Fibroblast of skin of left quadriceps (primary cell): ENCODE measurements at places on chromosomes 4 and X.

GRCh38 chrX:19794690-19795089, 92.7 kb downstream of the SH3KBP1 start:
- DNase-seq = no peak

GRCh38 chr4:167688660-167689142, 403.6 kb upstream of the ANXA10 start:
- DNase-seq = no peak

DNA sequence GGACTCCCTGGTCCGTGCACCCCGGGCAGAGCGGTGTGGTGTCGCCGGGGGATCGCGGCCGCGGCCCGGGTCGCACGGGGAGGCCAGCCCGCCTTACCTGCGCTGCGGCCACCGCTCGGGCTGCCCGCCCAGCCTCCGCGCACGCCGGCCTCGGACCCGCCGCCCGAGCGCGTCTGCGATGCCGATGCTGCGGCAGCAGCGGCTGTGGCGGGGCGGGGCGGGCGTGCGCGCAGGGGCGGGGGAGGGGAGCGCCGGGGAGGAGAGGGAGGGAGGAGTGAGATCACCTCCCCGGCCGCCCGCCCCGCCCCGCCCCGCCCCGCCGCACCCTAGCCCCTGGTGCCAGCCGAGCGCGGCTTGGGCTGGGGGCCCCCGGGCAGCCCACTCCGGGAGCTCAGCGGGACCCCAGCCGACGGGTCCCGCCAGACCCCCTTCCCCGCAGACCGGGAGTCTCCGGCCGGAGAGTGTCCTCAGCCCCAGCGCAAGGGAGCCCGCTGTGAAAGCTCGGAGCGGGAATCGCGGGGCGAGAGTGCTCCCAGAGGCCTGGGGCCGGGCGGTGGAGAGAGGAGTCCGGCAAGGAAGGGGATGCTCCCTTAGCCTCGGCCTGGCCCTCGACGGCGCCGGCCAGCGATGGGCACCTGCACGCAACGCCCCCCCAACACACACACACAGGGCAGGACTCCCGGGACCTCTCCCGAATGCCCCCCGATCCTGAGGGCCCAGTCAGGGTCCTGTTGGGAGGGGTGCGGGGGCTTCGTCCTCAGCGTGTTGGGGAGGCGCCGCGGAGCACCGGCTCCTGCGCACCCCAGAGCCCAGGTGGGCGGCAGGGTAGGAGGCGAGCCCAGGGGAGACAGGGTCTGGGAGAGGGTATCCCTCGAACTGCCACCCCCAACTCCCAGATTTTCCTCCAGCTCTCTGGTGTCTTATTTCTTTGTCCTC, at the start of gene L1CAM:
Gene L1CAM (minus strand): TSS at position 206 of the 936 bp plus-strand sequence. CDS start 10,337 bp downstream, outside the sequence.
- DNase-seq = no peak

DNA sequence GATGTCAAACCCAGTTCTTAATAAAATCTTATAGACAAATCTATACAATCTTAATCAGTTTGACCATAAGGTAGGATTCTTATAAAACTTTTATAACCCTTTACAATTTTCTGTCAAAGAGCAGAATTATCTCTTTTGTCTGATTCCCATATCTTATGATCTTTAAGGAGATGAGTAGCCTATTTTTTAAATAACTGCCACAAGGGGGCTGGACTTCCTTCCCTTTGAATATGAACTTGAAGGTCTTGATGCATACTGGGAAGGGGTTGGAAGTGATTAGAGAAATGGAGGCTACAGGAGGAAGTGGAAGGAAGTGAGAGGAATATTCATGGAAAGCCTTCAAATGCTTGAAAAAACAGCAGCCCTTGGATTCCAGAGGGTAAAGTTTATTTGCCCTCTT, 111.1 kb downstream of the APOOL start:
- no peak for DNase-seq

DNA sequence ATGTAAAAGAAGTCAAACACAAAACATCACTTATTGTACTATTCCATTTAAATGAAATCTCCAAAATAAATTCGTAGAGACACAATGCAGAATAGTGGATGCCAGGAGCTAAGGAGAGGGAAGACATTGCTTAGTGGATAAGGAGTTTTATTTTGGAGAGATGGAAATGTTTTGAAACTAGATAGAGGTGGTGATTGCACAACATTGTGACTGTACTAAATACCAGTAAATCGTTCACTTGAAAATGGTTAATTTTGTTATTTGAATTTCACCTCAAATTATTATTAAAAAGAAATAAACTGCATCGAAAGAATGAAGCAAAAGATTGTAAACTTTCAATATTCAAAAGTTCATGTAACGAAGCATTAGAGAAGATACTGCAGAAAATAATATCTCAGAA, 9.7 kb upstream of the ACSL4 start:
- DNase-seq = no peak

DNA sequence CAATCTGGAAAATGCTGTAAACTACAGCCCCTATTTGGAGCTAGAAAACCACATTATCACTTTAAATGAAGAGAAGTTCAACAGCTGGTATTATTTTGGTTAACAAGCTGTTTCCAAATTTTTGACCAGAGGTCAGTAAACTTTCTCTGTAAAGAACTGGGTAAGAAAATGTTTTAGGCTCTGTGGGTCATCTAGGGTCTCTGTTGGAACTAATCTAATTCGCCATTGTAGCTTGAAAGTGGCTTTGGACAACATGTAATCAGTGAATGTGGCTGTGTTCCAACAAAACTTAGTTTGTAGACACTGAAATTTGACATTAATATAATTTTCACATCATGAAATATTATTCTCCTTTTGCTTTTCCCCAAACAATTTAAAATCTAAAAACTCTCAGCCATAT, 25.8 kb upstream of the RNF150 start:
- no peak for DNase-seq

GRCh38 chr4:7828011-7828720, 111.5 kb downstream of the AFAP1 start:
- peak; percentile 98 for DNase-seq

GRCh38 chrX:10356979-10357378, 200.2 kb downstream of the CLCN4 start:
- DNase-seq = no peak

DNA sequence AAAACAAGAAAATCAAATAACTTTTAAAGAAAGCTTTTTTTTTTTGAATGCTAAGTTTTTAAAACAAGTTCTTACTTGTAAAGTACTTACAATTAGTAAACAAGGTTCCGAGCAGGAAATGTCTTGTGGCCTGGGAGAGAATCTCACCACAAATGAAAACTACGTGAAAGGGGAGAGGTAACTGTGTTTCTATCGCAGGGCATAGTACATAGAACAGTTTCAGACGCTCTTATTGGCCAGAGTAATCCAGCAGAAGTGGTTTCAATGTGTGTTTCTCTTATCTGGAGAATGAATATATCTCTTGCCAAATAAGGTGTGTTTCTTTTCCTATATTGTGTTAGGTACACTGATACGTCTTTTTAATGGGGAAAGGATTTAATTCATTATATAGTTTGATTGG, at the start of gene PLAC8:
Gene PLAC8 (minus strand): TSS at position 154 of the 400 bp plus-strand sequence. CDS start 6,808 bp downstream, outside the sequence.
- DNase-seq = no peak

DNA sequence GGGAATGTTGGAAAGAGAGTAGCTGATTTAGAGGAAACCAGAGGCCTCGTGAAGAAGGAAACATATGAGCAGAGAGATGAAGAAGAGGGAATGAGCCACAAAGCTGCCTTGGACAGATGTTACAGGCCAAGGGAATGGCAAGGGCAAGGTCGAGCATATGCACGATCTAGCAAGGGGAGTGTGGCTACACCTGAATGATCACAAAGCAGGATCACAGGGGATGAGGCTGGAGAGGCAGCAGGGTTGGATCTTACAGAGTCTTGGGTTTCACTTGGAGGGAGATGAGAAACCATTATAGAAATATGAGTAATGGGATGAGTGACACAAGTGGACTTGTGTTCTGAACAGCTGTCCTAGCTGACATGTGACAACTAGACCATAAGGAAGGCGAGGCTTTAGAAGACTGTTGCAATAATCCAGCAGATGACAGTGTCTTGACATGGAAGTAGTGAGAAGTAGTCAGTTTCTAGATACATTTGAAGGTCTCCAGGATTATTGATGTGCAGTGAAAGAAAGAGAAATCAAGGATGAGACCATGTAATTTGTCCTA, 58.7 kb downstream of the RASGEF1B start:
- no peak for DNase-seq

- no peak for DNase-seq
Observed at GRCh38 chrX:154829926-154830442, 4.5 kb downstream of the SMIM9 start.

- DNase-seq = no peak
Observed at GRCh38 chr4:153084224-153084979, 119.8 kb upstream of the TRIM2 start.

- DNase-seq = no peak
Observed at GRCh38 chrX:107273795-107274194, 67.4 kb downstream of the DNAAF6 start.

GRCh38 chr4:158162631-158163030, 10.2 kb downstream of the GASK1B start:
- no peak for DNase-seq

DNA sequence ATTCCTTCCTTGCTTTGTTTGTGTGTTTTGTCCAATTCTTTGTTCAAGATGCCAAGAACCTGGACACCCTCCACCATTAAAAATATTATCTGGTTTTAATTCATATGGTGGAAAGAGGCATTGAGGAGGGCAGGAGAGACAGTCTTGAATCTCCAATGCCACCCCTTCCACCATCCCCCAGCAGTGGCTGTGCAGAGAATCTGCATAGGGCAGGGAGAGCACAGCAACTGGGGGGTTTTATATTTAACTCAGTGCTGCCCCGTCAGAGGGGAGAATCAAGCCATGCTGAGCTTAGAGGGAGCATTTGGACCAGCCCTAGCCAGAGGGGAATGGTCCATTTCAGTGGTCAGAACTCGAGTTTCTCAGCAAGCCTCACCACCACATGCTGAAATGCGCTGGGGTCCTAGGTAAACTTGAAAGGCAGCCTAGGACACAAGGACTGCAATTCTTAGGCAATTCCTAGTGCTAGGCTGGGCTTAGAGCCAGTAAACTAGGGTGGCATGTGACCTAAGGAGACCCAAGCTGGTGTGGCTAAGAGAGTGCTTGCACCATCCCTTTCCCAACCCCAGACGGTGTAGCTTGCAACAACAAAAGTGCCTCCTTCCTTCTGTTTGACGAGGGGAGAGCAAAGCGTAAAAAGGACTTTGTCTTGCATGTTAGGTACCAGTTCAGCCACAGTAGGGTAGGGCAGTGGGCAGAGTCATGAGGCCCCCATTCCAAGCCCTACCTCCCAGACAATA, 34.2 kb downstream of the CCDC158 start:
- DNase-seq = no peak

GRCh38 chr4:87530229-87530628, 1.1 kb upstream of the SPARCL1 start:
- DNase-seq = no peak
